ENCODE measurements at places on chromosomes 13 and 19. TPM values are rescaled to one million over a fixed set of nuclear protein-coding genes. Genes with fewer than 3 reads are reported as not detected.
A peak's percentile ranks its signal among the peaks of the same experiment; 100 is the strongest.

Gene RNF225
- 0.81 TPM for total RNA-seq

Gene CGB3
- total RNA-seq, result not detected

DNA sequence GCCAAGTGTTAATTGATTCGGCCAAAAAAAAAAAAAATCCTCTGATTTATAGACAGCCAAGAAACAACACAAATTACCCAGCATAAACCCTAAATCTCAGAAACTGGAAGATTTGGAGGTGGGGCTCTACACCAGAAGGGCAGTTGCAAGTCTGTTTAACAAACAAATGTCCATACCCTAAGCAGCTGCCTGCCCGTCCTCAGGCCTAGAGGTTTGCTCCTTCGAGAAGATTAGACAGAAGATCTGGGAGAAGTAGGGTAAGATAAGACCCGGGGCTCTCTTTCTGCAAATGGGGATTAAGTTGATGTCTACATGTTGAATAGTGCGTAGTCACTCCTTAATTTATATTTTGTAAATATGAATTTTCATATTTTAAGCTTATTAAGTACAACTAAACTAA lies 3.4 kb upstream of the N4BP2L1 start:
- DNase-seq, result no peak
- H3K4me3 ChIP-seq, result no peak overlapping the region
- peaks cover 6% of the 10 kb centered on the region for H3K36me3 ChIP-seq
- H3K27ac ChIP-seq, result no peak overlapping the region
- H3K27me3 ChIP-seq, result no peaks in the 10 kb centered on the region

DNA sequence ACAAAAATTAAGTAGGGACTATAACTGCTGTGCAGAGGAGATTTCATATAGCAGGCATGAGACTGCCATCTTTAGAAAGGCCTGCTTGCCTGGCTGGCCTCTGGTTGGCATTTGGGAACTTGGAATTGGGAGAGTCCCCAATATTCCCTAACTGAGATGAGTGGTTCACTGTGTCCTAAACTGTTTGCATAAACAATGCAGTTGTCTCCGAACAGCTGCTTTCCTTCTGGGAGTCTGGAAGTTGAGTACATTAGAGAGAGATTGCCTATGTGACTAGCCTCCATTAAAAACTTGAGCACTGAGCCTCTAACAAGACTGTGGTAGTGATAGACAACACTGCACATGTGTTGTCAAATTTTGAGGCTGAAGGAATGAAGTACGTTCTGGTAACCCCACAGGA lies 47.4 kb downstream of the STOML3 start:
- no peaks in the 10 kb centered on the region for H3K4me1 ChIP-seq
- H3K27me3 ChIP-seq, result peaks cover 10% of the 10 kb centered on the region
- no peak for DNase-seq
- no peak overlapping the region for H3K27ac ChIP-seq
- H3K4me3 ChIP-seq, result no peak overlapping the region
- no peaks in the 10 kb centered on the region for H3K36me3 ChIP-seq

DNA sequence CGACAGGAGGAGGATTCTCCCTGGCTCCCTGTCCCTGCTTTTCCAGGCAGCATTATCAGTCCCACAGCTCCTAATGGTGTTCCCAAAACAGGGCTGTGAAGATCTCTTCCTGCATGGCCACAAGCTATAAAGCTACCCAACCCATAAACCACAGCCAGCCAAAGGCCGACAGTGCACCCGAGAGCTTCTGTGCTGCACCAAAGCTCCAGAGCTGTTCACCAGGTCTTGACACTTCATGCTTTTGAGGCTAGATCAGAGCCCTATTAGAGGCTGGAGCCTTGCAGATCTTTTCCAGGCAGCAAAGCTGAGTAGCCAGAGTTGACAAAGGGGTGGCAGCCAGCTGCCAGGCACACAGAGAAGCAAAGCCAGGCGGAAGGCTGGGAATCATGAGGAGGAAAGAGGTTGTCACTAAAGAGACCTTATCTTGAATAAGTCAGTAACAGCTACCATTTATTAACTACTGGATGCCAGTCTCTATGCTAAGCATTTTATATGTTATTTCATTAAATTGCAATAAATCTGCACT lies 180.4 kb downstream of the KATNAL1 start:
- H3K27ac ChIP-seq, result no peak overlapping the region
- H3K36me3 ChIP-seq, result no peaks in the 10 kb centered on the region
- H3K4me1 ChIP-seq, result peaks cover 7% of the 10 kb centered on the region
- no peak for DNase-seq

- no peak overlapping the region for H3K4me3 ChIP-seq
- no peaks in the 10 kb centered on the region for H3K36me3 ChIP-seq
- H3K4me1 ChIP-seq, result no peaks in the 10 kb centered on the region
- H3K27ac ChIP-seq, result no peak overlapping the region
- DNase-seq, result no peak
- H3K27me3 ChIP-seq, result no peaks in the 10 kb centered on the region
Observed at GRCh38 chr13:90951663-90952062, 395.8 kb upstream of the MIR17HG start.

DNA sequence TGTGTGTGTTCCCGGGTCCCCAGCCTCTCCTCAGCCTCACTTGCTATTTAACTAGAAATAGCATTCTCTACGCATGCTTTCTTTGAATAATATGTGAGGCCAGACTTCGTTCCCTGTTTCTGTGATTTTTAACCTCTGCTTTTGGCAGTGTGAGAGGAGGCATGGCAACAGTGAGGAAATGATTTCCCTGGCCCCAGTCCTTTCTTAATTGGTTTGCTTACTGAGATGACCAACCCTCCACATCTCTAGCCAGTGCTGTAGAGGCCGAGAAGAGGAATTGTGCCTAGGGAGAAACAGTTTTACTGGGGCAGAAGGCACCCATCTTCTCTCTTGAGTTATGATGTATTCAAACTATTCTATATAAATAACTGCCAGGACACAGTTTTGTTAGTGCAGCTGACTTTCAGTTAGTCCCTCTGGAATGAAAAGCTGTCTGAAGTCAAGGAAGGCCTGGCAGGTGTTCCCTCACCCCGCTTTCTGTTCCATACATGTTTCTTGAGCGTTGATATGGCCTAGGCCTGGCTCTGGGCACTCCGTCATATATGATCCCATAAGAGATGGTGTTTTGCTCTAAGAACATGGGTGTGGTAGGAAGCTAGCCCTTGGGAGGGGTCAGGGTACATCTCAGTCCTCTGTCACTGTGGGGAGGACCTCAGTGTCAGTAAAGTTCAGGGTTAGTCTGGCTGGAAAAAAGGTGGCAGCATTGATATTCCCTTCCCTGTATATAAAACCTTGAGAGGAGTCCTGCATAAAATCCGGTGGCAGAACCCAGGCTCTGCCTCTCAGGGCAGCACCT lies 73.7 kb upstream of the NPAS1 start:
- peaks cover 4% of the 10 kb centered on the region for H3K36me3 ChIP-seq
- no peaks in the 10 kb centered on the region for H3K27me3 ChIP-seq
- DNase-seq, result no peak
- peaks cover 23% of the 10 kb centered on the region for H3K4me1 ChIP-seq
- H3K27ac ChIP-seq, result peak overlapping the region; percentile 34

GRCh38 chr19:33731881-33732280 lies 64.8 kb upstream of the KCTD15 start:
- no peaks in the 10 kb centered on the region for H3K4me1 ChIP-seq
- peaks cover 2% of the 10 kb centered on the region for H3K27me3 ChIP-seq
- H3K4me3 ChIP-seq, result no peak overlapping the region
- no peak for DNase-seq
- H3K27ac ChIP-seq, result no peak overlapping the region
